ENCODE measurements at places on chromosomes 1 and 21.
A peak's percentile ranks its signal among the peaks of the same experiment; 100 is the strongest.

- DNase-seq: no peak
Observed at GRCh38 chr1:113993766-113994165, 14.5 kb downstream of the OLFML3 start.

DNA sequence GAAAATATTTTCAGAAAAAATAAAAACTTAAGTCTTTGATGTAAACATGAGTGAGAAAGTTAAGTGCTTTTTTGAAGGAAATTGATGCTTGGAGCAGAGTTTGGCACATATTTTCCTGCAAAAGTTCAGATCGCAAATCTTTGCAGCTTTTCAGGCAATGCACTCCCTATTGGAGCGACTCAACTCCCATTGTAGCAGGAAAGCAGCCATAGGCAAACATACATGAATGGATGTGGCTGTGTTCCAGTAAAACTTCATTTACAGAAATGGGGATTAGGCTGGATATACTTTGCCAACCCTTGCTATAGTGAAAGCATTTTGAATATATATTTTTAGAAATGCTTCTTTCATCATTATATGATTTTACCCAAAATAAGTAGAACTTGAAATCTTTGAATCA is 8.1 kb downstream of the AGL start:
- DNase-seq: no peak

DNA sequence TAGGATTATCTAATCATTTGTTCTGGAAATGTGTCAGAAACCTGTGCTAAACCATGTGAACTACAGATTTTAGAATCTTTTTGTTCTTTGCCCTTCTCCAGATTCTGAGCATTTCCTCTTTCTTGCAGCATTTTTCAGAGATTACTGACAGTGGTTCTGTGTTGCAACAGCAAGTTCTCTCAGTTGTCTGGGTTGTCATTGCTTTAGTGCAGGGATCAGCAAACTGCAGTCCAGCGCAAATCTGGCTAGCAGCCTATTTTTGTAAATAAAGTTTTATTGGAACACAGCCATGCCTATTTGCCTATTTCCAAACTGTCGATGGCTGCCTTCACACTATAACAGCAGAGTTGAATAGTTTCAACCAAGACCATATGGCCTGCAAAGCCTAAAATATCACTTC is 66.3 kb upstream of the LRRC8D start:
- DNase-seq: peak; percentile 72

DNA sequence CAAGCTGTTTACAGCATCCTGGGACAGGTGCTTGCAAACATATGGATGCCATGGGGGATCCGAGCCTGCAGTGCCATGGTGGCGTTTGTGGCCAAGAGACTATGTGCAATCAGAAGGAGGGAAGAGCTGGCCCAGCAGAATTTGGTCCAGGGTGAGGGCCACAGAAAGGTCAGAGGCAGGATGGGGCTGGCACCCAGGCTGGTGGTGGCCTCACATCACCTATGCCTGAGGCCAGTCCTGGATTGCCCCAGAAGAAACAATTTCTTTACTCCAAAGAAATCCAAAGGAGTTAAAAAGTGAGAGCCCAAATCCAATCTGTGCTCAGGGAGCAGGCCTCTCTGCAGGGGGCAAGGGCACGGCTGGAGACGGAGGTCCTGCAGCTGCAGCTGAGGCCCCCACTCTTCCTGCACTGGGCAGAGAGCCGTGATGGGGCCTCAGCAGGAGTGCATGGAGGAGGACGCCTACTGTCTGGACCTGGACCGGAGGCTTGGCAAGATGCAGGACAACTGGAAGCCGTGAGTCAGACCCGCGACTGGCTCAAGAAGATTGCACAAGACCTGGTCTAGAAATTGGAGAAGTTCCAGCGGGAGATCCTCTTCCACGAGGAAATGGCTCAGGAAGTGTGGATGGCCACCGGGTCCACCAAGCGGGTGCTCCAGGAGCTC is 163.5 kb downstream of the RYR2 start:
- DNase-seq: peak; percentile 20

GRCh38 chr1:169563650-169564049 is 22.6 kb downstream of the F5 start:
- DNase-seq: no peak

DNA sequence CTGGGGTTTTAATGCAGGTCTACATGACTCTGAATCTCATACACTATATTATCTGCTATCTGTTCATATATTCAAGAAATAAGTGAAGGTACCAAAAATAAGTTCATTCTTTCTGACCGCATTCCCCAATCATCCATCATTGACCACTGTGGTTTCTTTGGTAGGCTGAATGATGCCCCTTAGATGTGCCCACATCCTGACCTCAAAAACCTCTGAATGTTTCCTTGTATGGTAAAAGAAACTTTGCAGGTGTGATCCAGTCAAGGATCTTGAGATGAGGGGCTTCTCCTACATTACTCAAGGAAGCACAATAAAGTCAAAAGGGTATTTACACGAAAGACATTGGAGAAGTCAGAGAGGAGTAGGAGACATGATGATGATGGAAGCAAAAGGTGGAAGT is 60.6 kb upstream of the LRRC8B start:
- DNase-seq: no peak

DNA sequence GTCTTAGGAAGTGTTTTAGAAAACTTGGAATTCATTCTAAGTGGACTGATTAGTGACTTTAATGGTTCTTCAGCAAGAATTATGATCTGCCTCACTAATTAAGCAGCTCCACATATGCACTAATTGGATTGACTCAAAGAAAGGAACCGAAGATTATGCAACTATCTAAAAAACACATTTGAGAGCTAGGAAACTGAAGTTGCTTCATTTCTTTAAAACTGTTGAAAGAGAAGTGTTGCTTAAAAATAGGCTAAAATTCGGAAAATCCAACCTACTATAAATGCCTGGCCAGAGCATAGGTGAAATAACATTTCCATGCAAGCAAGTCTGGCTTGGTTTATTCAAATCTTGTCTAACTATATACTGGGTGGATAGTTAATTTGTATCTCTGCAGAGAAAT is 502.9 kb upstream of the ZRANB2 start:
- no peak for DNase-seq

Measured in fibroblast of skin of abdomen (primary cell).